ENCODE measurements at places on chromosomes 5 and 9.

DNA sequence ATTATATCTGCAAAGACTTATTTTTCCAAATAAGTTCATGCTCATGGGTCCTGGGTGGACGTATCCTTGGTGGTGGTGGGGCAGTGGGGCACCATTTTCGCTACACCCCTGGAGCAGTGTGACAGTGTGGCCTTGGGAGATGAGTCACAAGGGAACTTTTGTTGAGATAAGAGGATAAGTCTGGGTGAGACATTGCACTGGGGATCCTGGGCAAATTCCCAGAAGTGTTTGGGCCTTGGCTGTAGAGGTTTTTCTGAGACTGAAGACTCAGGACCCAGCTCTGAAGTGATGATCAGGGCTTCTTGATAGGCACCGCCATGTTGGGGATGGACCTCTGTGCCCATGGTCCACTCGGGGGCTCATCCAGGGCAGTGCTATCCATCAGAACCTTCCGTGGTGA lies 149.4 kb downstream of the MACROH2A1 start:
- no peak for DNase-seq

GRCh38 chr9:98927724-98928123 lies 16.0 kb upstream of the COL15A1 start:
- no peak for DNase-seq

DNA sequence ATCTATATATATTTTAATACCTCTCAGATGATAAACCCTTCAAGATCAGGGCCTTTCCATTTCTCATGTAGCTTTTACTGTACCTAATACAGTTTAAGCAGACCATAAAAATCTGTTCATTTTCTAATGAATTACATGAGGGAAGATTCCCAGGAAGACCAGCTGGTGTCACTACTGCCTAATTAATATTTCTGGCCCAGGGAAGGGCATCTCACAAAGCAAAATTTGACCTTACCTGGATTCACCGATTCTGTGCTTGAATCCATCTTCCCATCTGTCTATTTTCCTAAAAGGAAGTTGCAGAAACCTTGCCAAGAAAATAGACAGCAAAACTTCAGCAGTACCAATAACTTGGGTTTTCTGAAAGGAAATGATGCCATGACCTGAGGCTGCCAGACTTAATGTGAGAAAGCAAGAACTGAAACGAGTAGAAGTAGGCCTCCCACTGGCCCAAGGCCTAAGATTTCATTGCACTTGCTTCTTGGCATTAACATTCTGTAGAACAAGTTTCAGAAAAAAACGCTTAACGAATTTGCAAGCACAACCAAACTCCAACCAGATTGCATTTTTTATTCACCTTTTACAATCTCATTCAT lies 83.0 kb upstream of the GLIS3 start:
- no peak for DNase-seq

- DNase-seq: no peak
Measured at GRCh38 chr5:113875096-113875495, 361.6 kb downstream of the YTHDC2 start.

DNA sequence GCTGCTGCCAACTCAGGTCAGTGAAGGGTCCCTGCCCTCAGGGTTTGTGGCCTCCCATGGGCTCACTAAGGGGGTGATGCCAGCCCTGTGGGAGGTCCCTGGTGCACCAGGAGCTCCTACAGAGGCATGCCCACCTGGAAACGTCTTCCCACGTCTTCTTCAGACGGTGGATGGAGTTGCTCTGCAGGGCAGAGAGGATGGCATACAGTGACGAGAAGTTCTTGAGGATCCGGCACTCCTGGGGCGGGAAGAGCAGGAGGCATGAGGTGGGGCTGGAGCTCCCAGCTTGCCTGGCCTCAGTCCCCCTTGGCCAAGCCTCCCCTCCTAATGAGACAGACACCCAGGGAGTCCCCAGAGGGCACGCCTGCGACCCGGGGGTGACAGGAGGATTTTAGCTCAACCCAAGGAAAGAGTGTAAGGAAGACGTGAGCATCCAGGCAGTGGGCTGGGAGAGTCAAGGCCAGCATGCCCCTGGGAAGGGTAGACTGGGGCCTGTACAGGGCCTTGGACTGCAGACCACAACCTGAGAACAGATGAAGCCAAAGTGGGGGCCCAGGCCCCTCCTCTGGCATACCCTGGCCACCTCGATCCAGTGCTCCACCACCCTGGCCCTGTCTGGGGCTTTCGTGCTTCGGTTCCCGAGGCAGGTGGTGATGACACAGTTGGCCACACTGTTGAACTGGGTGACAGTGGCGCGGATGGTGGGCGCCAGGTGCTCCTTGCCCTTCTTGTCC lies 14.4 kb downstream of the RALGDS start:
- no peak for DNase-seq

- no peak for DNase-seq
Measured at GRCh38 chr9:14092344-14092743, 221.6 kb downstream of the NFIB start.

DNA sequence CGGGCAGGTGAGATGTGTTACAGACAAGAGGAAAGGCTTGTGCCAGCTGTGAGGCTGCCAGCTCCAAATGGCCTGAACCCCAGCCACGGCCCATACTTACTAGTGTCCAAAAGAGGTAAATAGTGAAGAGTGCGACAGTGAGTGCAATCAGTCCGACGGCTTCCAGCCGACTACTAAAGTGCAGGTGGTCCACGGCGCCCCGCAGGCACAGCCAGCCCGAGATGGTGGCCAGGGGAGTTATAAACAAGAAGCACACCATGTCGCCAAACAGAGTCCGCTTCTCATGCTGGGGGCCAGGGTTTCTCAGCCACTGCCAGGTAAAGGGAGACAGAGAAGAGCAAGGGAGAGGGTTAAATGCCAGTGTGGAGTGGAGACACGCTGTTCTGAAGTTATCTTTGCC lies 101.1 kb downstream of the LMNB1 start:
- DNase-seq: no peak

- no peak for DNase-seq
Measured at GRCh38 chr5:180976518-180976917, 12.1 kb upstream of the BTNL3 start.

DNA sequence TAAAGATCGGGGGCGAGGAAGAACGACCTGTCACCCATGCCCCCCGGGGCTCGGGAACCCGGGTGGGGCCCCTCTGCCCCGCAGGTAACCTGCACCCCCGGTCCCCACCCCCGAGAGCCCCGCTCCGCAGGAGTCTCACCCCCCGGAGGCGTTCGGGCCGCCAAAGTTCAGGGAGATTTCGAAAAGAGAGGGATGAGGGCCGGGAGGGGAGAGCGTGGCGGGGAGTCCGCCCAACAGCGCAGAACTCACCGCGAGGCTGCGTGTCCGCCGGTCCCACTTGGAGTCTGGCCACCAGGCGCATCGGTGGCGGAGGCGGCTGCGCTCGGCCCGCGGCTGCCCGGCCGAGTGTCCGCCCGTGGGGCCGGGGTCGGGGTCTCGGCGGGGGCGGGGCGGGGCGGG lies at the start of gene PHF19:
Gene PHF19 (minus strand): TSS at position 347 of the 399 bp plus-strand sequence. CDS start 2,447 bp downstream, outside the sequence.
- no peak for DNase-seq

DNA sequence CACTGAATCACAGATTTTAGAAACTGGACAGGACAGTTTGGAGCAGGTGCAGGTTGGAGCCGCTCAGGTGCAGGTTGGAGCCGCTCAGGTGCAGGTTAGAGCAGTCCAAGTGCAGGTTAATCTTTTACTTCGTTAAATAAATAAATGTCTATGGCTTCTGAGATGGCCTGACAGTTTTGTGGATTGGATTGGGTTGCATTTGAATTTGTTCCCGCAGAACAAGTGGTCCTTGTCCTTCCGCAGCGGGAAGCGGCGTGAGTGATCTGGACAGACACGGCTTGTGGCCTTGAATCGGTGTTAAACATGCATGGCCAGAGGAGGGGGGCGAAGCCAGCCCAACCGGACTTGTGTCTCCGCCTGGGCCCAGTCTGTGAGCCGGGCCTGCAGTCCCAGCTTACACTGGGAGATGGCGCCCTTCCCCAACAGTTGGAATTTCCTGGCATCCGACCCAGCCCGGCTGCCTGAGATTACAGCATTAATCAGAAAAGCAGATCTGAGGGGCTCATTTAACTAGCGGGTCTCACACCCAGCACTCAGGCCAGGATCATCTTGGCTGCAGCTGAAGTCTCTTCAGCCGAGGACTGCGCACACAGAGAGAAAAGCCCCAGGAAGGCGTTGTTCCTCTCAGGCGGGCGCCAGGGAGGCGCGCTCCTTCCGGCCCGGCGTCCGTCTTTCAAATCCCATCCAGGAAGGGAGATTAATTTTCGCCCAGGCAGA lies 1.5 kb upstream of the OLFM1 start:
- no peak for DNase-seq

DNA sequence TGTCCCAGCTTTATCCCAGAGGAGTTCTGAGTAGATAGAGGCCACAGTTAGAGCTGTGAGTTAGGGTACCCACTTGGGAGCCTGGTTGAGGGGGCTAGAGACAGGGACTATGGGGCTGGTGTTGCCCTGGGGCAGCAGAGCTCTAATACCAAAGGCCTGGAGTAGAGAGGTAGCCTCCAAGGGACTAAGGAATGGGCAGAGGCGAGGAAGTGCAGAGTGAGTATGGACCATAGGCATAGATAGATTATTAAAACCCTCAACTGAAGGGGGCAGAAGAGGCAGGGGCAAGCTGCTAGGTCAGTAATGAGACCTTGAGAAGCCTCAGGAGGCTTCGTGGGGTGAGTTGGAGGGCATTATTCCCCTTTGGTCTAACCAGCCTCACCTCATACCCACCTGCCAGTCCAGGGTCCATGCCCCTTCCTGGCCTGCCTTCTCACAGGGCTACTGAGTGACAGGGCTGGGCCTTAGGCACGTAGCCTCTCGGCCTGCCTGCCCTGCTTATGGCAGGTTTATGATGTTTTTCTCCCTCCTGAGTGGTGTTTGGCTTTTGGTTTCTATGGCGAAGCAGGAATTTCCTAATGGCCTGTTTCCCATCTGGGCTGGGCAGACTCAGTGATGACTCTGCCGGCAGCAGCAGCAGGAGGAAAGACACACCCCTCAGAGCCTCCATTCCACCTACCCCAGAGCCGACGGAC lies 8.0 kb downstream of the PDLIM4 start:
- DNase-seq: no peak

- DNase-seq: no peak
Measured at GRCh38 chr9:103364753-103365152, 369.6 kb downstream of the CYLC2 start.

GRCh38 chr9:109925799-109926198 lies 145.8 kb downstream of the PALM2AKAP2 start:
- no peak for DNase-seq

GRCh38 chr9:108844856-108845255 lies 10.9 kb downstream of the ACTL7B start:
- DNase-seq: no peak

GRCh38 chr9:125829743-125830142 lies 82.6 kb downstream of the PBX3 start:
- peak; percentile 20 for DNase-seq

DNA sequence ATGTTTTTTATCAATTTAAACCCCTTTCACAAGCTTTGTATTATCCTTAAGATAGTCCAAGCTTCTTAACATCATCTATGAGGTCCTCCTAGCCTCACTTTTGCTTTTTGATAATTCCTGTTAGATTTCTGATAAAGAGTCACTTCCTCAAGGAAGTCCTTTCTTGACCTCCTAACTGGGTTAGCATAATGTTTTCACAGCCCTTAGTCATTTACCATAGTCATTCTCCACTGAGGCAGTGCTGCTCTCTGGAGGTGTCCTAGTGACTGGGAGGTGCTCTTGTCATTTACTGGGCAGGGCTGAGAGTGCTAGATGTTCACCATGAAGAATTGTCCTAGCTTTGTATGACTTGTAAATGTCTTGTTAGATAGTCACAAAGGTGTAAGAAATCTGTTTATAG lies 26.4 kb downstream of the TNPO1 start:
- DNase-seq: no peak

DNA sequence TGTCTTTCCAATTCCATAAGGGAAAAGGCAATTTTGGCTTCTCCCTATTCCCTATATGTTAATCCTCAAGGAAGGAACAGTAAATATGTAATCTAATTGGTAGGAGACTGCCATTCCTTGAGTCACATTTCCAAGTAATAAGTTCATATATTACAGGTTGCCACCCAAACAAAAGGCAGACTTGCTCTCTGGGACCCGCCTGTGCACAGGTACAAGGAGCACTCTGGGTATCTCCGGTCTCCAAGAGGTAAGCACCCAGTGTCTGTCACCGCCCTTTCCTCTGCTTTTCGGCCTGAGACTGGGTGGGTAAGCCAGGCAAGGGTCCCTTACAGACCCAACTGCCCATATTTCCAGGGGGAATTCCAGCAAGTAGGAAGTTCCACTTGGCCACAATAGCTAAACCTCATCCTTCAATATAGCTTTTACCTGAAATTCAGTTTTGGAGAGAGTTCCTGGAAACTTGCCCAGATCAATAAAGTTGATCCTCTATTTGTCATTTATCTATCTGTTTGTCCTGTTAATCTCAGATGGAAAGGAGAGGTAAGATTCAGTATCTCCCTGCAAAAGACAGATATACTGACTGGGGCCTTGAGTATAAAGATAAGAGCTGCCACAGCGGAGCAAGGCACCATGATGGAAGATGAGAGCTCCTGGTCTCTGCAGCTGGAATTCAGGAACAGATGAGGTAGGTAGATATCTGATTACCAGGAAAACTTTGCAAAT lies 81.8 kb downstream of the SUSD1 start:
- DNase-seq: no peak

- no peak for DNase-seq
Measured at GRCh38 chr9:70801181-70801829, 320.1 kb downstream of the TRPM3 start.

- DNase-seq: peak; percentile 58
Measured at GRCh38 chr5:180860887-180861822, at the start of gene ZFP62. ZFP62 (minus strand) TSS chr5:180861276; CDS start chr5:180861219, 57 bp downstream.

DNA sequence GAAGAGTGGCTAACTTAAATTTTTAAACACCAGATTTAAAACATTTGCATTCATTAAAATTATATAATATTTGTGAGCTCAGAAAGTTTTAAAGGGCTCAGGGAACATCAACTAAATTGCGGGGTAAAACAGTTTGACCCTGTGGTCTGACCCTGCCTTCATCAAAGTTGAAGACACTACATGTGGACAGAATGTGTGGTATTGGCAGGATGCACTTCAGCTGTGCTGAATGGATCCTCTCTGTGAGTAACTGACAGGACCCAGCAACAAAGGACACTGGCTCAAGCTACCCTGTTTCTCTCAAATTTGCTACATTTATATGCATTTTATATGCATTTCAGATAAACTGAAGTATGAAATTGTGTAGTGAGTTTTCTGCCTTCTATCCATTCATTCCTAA lies 288.5 kb downstream of the ZNF608 start:
- DNase-seq: no peak

- no peak for DNase-seq
Measured at GRCh38 chr9:21890696-21891095, 88.3 kb downstream of the MTAP start.

DNA sequence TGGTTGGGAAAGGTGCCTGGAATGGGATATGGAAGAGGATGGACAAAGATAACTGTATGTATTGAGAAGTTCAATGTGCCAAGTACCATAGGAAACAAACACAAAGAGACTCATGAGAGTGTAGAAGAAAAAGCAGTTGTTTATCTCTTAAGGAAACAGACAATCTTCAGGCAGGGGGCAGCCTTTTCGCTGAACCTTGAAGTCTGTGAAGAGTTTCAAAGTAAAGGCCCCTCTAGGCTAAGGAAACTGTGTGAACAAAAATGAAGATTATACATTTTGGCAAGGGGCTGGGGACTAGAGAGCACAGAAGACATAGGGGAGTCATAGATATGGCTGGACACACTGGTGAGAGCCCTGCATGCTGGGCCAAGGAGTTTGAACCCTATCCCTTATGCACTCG lies 27.5 kb upstream of the FRMPD1 start:
- DNase-seq: no peak

Data from activated CD8-positive, alpha-beta memory T cell treated with anti-CD3 and anti-CD28 coated beads for 1 hour (primary cell).